ENCODE measurements at places on chromosomes 12 and 14. TPM values are rescaled to one million over a fixed set of nuclear protein-coding genes. Genes with fewer than 3 reads are reported as not detected.

DNA sequence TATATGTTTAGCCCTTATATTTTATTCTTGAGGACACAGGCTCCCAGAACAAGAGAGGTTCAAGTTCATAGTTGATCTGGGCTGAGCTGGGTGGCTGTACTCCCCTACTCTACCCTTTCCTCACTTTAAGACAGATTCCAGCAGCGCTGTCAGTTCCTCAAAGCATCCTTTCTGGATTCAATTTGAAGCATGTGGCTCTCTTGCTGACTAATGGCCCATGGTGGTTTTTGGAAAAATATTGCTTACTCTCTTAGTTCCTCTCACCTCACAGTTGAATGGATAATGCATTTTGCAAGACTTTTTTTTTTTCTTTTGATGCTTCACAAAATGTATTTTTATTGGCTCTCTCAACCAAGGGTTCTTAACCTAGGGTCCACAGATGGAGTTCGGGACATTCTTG, 4.1 kb downstream of the PELI2 start:
- no peak for DNase-seq
- no peaks in the 10 kb centered on the region for H3K36me3 ChIP-seq
- H3K4me3 ChIP-seq = no peak overlapping the region
- H3K4me1 ChIP-seq = peaks cover 14% of the 10 kb centered on the region
- H3K27me3 ChIP-seq = no peaks in the 10 kb centered on the region

DNA sequence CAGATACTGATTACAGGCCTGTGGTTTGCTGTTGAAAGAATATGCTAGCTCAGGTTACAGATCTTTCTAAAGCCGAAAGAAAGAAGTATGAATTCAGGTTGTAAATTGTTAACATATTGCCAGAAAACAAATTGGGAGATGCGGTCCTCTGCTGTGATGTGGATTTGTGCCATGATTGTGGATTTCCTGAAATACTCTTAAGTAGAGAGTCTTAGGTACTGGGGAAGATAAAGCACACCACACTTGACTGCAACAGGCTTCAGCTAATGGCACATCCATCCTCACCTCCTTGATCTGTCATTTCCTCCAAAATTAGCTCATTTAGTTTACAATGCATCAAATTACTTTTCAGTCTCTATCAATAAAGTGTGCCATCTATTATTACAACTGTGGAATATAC, 279.2 kb downstream of the SYT1 start:
- H3K4me3 ChIP-seq = no peak overlapping the region
- H3K36me3 ChIP-seq = no peaks in the 10 kb centered on the region
- H3K27me3 ChIP-seq = no peaks in the 10 kb centered on the region
- no peaks in the 10 kb centered on the region for H3K4me1 ChIP-seq
- no peak overlapping the region for H3K27ac ChIP-seq

C1QL4 gene
- not detected for total RNA-seq

- no peaks in the 10 kb centered on the region for H3K36me3 ChIP-seq
- no peaks in the 10 kb centered on the region for H3K27me3 ChIP-seq
- H3K27ac ChIP-seq = no peak overlapping the region
- no peaks in the 10 kb centered on the region for H3K4me1 ChIP-seq
Measured at GRCh38 chr14:90616313-90616712, 199.9 kb downstream of the TTC7B start.

- no peak within 1 kb of the TSS for H3K4me3 ChIP-seq
- DNase-seq = peak; percentile 83
- peak within 1 kb of the TSS; percentile 98 for H3K27ac ChIP-seq
- no peaks in the 10 kb centered on the region for H3K36me3 ChIP-seq
Measured at GRCh38 chr12:57146961-57147944, at the start of gene LRP1-AS. LRP1-AS (minus strand) TSS chr12:57147619.

DNA sequence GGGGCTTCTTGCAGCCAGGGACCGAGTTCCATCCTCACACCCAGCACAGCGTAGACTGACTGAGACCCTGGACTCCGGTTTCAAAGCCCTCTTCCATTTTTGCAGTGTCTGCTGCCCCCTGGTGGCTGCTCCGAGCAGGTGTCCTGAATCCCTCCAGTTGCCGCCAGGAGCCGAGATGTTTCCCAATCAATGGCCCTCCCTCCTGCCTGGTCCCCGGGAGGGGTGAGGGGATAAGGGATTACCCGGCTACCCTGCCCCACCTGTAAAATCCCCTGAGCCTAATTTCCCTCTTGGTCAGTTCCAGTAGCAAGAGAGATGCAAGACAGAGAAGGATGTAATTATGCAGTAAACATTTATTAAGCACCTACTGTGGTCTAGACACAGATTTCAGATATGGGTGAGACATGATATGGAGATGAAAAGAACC, 55.0 kb downstream of the PHETA1 start:
- H3K27ac ChIP-seq = no peak overlapping the region
- peak; percentile 81 for DNase-seq
- no peaks in the 10 kb centered on the region for H3K27me3 ChIP-seq
- H3K36me3 ChIP-seq = no peaks in the 10 kb centered on the region
- H3K4me1 ChIP-seq = no peaks in the 10 kb centered on the region
- H3K4me3 ChIP-seq = no peak overlapping the region

DNAI7 gene
- total RNA-seq = not detected

RIPK3 gene
- 4.8 TPM for total RNA-seq

DNA sequence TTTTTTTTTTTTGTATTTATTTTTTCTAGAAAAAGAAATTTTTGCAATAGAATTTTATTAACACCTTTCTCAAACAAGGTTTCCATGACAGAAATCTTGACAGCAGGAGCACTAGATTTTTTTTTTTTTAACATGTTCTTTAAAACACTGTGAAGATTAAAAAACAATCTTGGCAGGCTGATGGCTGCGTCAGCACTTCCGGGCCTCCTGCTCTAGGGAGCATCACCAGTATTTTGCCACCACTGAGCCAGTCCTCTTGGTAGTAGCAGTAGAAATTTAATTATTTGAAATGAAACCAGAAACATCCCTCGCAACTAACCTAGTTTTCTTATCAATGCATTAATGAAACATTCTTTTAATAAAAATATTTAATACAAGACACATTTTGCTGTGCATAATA, 99.6 kb downstream of the APAF1 start:
- H3K4me1 ChIP-seq = no peaks in the 10 kb centered on the region
- DNase-seq = no peak
- H3K27me3 ChIP-seq = peaks cover 12% of the 10 kb centered on the region
- no peak overlapping the region for H3K4me3 ChIP-seq
- H3K27ac ChIP-seq = no peak overlapping the region

DNA sequence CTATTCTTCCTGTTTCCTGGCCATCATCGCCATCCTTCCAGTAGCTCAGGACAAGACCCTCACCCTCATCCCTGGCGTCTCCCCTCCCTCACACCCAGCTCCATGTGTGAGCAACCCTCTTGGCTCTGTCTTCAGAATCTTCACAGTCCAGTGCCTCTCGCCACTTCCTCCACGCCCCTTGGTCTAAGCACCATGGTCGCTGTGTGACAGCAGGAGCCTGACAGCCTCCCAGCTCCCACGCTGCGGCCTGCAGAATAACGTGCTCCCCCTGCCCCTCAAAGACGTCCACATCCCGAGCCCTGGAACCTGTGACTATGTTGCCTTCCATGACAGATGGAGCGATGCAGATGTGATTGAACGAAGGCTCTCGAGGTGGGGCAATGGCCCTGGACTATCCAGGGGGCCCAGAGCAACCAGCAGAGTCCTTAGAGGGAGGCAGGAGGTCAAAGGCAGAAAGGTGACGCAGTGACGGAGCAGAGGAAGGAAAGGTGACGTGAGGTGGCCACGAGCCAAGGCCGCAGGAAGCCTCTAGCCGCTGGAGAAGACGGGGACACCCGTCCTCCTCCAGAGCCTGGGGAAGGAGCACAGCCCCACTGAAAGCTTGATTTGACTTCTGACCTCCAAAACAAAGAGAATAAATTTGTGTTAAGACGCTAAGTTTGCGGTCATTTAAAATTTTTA, 139.8 kb downstream of the CALM1 start:
- H3K36me3 ChIP-seq = no peaks in the 10 kb centered on the region
- H3K27ac ChIP-seq = no peak overlapping the region
- H3K4me1 ChIP-seq = no peaks in the 10 kb centered on the region
- no peaks in the 10 kb centered on the region for H3K27me3 ChIP-seq
- H3K4me3 ChIP-seq = no peak overlapping the region

SYCP3 gene
- total RNA-seq = not detected

DNA sequence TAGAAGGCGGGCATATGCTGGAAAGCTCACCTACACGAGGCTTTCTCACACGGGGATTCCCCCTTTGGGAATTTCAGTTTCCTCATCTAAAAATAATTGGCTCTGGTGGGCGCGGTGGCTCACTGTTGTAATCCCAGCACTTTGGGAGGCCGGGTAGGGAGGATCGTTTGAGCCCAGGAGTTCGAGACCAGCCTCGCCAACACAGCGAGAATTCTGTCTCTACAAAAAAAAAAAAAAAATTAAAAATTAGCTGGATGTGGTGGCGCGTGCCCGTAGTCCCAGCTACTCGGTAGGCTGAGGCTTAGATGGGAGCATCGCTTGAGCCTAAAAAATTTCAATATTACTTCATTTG, 400 bp upstream of the NDUFA12 start:
- H3K36me3 ChIP-seq = no peaks in the 10 kb centered on the region
- no peaks in the 10 kb centered on the region for H3K27me3 ChIP-seq
- H3K4me1 ChIP-seq = no peaks in the 10 kb centered on the region
- no peak for DNase-seq

DNA sequence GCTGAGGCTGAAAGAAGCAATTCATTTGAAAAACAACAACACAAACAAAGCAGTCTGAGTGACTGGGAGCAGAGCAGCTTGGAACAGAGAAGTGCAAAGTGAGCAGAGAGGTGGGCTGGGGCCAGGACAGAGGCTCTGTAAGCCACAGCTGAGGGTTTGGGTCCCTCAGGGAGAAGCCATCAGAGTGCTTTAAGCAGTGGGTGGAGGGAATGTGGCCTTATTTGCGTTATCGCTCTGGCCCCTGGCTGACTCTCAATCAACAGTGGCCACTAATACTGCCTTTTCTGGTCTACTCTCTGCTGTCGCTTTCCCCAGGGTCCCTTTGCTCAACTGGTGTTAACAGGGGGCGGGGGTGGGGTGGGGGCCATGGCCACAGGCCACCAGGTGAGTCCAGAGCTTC, 44.2 kb downstream of the IRF2BPL start:
- H3K4me3 ChIP-seq = no peak overlapping the region
- DNase-seq = no peak
- H3K4me1 ChIP-seq = peaks cover 15% of the 10 kb centered on the region
- H3K27me3 ChIP-seq = no peaks in the 10 kb centered on the region

SPPL3 gene
- 20.0 TPM for total RNA-seq

- H3K4me3 ChIP-seq = no peak overlapping the region
- no peak overlapping the region for H3K27ac ChIP-seq
- no peaks in the 10 kb centered on the region for H3K4me1 ChIP-seq
Measured at GRCh38 chr12:131264635-131265034, 310.9 kb downstream of the ADGRD1 start.

DNA sequence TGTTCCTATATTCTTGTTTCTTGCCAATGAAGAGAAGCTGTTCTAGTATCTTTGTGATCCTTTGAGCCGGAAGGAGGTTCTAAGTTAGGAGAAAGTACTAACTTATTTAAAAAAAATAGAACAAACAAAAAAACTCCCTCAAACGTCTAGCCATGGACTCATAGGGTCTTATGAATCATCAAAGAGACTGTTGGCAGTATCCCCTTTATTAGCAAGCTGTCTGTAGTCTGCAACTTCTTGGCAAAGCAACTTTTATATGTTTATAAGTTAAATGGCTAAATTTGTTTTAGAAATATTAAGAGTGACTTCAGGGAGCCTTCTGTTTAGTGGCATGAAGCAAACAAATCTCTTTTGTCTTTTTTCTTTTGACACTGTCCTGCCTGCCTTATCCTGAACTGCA, 291.9 kb downstream of the FUT8 start:
- no peak overlapping the region for H3K27ac ChIP-seq
- no peak overlapping the region for H3K4me3 ChIP-seq
- H3K36me3 ChIP-seq = no peaks in the 10 kb centered on the region

LIN7A gene
- 9.9 TPM for total RNA-seq

- no peaks in the 10 kb centered on the region for H3K4me1 ChIP-seq
- H3K27ac ChIP-seq = no peak overlapping the region
- DNase-seq = no peak
- H3K27me3 ChIP-seq = no peaks in the 10 kb centered on the region
Measured at GRCh38 chr12:109357032-109357431, 9.3 kb downstream of the MYO1H start.

- no peak overlapping the region for H3K4me3 ChIP-seq
- no peak for DNase-seq
- no peaks in the 10 kb centered on the region for H3K27me3 ChIP-seq
Measured at GRCh38 chr14:93847473-93847872, 59.2 kb upstream of the PRIMA1 start.

All from hepatocyte (in vitro differentiated cells).